CD4-positive, alpha-beta T cell treated with Interferon gamma for 1 hour (primary cell): ENCODE measurements at places on chromosomes 1 and 21.

GRCh38 chr1:160006312-160006940 is 25.4 kb downstream of the PIGM start:
- peak; percentile 76 for DNase-seq

GRCh38 chr1:87007323-87007722 is 92.9 kb downstream of the HS2ST1 start:
- no peak for DNase-seq

DNA sequence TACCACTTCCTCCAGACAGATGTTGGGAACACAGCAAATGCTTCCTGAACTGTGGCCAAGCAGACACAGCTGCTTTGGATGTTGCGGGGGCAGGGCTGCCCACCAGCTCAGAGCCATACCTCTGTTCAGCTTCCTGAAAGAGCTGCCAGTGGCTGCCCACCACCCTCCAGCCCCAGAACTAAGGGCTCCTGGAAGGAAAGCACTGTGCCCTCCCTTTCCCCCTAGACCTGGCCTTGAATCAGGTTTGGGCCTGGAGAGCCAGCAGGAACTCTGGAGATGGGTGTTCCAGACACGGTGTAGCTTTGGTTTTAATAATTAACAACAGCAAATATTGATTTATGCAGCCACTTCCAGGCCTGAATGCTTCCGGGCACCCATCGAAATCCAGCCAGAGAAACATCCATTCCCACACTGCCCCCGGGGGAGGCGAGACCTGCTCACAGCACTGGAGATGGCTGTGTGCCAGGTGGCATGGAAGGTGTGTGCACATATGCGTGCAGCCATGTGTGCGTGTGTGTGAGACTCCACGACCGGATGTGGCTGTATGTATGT is 45.7 kb downstream of the RAP1GAP start:
- DNase-seq: no peak

DNA sequence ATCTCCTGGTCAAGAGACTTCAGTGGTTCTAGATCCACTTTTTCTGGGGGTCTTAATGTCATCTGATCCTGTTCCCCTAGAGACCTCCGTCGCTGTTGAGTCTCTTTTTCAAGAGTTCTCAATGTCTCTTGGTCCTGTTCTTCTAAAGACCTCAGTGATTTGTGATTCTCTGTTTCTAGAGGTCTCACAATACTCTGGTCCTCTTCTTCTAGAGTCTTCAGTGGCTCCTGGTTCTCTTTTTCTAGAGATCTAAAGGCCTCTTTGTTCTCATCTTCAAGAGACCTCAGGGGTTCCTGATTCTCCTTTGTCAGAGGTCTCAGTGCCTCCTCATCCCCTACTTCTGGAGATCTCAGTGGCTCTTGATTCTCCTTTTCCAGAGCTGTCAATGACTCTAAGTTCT is 5.4 kb downstream of the NES start:
- no peak for DNase-seq

GRCh38 chr1:84995484-84996334 is 1.2 kb downstream of the MCOLN2 start:
- no peak for DNase-seq

DNA sequence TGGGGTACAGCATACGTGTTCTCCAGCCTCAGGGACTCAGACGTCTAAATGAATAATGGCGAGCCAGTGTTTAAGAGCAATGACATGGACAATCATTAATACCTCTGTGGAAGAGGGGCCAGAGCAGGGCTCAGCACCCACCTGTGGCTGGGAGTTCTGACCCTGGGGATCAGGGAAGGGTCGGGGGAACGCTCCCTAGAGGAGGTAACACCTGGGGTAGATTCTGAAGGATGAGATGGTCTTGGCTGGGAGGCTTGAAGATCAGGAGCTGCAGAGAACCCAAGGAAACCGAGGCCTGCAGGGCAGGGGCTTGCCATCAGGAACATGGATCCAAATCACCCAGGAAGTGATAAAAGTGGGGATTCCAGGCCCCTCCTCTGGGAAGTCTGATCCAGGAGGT is 138.2 kb upstream of the RUNX3 start:
- DNase-seq: no peak

GRCh38 chr1:185409763-185410528 is 92.9 kb upstream of the IVNS1ABP start:
- DNase-seq: no peak

DNA sequence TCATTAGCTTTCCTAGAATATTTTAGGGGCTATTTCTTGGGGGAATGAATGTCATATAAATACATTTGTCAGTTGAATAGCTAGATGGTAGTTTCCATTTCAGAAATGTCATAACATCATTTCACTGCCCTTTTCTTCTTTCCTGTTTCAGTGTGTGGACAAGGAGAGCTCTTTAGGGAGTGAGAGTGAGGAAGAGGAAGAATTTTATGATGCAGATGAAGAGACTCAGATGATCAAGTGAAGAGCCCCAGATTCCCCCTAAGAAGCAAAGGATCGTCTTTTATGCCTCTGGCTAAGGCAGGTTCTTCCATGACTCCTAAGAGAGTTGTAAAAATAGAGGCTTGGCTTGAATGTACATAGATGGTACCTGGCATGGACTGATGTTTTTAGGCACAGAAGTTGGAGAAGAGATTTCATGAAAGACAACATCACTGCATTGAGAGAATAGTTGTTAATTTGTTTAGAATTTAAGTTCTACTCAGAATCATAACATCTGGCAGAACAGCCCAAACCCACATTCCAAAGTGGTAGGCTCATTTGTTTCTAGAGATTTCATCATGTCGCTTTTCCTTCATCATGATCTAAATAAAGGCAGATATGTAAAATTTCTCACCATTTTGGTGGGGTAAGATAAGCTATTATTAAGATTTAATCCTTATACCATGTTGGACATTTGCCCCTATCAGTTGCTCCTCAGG is 44.2 kb upstream of the MAB21L3 start:
- no peak for DNase-seq

DNA sequence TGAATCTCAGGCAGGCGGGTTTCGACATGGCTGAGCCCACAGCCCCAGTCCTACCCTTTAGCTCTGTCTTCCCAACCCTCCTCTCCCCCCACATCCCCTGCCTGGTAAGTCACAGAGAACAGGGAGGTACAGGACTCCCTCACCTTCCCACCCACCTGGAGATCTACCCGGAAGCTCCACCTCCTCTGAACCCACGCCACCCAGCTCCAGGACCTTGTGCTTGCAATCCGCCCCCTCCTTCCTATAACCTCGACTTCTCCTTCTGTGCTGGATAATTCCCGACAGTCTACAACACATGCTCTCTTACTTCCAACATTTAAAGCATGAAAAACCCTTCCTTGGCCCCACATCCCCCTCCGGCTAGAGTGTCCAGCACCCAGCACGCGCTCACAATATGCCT is 22.3 kb downstream of the KIF17 start:
- no peak for DNase-seq

DNA sequence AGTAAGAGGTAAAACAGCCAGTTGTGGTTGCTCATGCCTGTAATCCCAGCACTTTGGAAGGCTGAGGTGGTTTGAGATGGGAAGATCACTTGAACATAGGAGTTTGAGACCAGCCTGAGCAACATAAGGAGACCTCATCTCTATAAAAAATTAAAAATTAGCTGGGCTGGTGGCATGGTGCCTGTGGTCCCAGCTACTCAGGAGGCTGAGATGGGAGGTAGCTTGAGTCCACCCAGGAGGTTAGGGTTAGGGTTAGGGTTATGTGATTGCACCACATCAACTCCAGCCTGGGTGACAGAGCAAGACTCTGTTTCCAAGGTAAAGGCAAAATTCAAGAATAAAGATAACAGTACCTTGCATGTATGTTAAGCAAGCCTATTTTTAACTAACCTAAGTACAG is 3.5 kb downstream of the SAMSN1 start:
- DNase-seq: no peak

- DNase-seq: no peak
These were observed 3.5 kb downstream of the LRP8 start for GRCh38 chr1:53324321-53324720.

DNA sequence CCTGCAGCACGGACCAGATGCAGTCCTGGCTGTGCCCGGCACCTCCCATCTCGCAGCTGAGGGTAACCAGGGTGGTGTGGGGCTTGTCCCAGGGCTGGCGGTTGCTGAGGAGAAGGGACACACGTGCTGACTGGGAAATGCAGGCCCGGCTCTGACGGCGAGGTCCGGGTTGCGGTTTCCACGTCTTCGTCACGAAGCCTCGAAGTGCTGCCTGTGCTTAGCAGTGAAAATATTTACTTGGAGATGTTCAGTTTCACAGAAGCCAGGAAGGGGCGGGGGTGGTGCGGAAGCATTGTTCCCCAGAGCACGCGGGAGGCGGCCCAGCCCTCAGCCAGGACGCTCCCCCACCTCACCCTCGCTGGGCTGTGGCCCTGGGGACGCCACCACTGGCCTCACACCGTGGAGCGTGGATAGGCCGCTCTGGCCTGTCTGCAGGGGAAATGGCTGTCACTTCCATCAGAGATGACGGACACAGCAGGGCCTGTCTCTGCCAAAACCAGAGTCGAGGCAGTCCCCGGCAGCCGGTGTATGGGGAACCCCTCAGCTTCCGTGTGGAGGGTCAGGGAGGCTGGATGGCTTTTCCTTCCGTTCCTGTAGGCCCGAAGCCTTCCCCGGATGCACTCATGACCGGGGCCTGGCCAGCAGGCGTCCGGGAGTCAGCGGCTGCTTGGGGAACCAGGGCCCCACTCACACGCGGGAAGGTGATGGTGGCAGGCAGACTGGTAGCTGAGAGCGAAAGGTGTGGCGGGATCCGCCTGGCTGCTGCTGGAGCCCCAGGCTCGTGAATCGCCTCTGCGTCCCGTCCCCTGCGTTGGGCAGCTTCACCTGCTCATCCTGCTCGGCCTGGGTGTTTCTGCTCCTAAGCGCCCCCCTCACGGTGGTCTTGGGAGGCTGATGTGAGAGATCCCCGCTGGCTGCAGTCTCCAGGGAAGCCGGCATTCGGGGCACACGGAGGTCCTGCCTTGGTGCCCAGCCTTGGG is 14.7 kb upstream of the POFUT2 start:
- peak; percentile 69 for DNase-seq

DNA sequence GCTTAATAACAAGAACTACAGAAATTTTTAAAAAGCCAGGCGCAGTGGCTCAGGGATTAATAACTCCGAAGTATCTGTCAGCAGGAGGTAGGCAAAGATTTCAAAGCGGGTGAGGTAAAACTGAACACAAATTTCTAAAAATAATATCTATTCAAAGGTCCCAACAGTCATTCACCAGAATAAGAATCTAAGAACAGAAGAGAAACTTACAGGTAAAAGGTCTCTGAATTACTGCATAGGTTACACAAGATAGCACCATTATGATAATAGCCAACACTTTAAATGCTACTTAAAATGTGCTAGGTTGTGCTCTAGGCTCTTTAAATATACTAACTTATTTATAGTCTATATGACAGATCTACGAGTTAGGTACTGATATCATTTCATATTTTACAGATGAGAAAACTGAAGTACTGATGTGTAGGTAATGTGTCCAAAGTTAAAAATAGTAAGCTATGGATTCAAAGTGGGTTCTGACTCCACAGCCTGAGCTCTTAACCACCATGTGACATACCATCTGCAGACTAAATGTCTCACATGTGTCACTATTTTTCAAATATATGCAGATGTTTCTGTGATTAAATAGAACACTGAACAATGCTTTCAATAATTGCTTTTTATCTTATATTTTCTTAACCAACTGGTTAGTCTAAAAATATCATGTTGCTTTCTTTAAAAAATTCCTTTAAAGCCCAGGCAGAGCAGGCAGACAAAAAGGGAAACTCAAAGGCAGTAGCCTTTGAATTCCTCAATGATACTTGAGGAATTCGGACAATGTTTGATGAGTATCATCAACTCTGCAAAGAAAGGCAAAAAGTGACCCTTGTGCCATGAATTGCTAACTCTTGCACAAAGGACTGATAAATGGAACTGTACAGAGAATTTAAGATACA is 80.5 kb upstream of the TTC39A start:
- DNase-seq: no peak

- DNase-seq: no peak
These were observed 119.8 kb downstream of the PLPPR5 start for GRCh38 chr1:98884864-98885263.

- DNase-seq: no peak
These were observed 594.8 kb downstream of the USP25 start for GRCh38 chr21:16324630-16325029.

DNA sequence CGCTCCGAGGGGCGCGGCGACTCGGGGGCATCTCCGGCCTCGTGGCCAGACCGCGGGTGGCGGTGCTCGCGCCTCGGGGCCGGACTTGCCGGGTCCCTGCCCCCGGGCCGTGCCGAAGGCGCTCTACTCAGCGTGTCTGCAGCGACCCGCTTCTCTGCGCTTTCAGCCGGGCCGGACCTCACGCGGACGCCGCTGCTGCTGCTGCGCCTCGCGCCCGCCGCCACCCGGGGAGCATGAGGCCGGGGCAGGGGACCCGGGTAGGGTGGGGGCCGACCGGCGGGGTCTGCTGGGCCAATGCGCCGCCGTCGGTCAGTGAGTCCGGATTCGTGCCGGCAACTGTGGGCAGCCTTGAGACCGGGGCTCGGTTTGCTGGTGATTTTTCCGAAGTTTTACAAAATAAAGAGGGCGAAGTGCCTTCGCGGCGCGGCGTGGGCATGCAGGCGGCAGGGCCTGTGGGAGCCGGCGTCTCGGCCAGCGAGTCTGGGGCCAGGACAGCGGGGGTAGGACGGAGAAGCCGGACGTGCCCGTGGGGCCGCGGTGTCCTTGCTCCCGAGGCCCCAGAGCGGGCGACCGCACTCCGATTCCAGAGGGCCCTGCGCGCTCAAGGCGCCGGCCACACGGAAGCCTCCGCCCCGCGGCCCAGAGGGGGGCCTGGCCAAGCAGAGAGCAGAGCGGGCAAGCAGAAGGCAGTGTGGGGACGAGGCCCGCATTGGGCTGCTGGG is 749 bp downstream of the FAM163A start:
- no peak for DNase-seq

DNA sequence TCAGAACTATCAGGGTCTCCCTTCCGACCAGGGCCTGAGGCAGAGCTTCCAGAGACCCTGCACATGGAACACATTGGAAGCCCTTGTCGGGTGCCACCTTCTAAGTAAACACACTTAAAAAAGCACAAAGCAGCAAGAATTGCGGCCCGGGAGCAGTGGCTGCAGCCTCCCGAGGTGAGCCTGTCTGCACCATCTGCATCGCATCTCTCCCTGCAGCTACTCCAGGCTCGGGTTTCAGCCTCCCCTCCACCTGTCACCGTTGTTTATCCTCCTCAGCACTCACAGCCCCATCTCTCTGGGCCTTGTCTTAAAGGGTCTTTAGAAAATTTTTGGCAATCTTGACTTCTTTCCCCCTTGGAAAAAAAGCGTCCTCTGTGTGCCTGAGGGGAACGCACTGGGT is 95.1 kb upstream of the ARHGEF16 start:
- no peak for DNase-seq
